ENCODE measurements at places on chromosomes 5 and 9.

GRCh38 chr5:93532370-93532769 is 48.6 kb downstream of the NR2F1-AS1 start:
- DNase-seq: no peak

DNA sequence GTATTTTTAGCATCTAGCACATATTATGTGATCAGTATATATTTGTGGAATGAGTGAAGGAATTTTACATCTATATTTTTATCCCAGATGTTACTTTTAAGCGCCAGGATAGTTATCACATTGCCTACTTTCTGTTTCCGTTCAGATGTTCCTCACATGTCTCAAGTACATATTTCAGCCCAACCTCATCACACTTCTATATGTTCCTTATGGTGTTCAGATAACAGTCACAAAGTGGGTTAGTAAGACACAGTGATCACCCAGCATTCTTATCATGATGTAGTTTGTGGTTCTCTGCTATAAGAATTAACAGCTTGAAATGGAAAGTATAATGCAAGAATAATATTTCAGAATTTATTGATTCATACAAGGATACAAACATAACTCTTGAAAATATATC is 170.0 kb upstream of the RASA1 start:
- no peak for DNase-seq

DNA sequence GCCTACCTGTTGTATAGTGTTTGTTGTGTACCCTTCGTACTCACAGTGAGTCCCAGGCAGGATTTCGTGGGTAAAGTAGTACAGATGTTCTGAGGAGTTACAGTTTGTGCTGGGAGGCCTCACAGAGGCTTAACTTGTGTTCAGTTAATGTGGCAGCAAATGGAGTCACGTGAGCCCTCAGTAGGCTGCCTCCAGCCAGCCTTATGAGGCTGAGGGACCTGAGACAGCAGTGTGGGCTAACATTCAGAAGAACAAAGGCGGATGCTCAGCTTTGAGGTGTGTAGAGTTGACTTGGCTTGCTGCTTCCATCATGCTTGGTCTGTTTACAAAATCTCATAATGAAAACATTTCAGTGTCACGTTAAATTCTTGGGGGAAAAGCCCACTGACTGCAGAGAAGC is 118.1 kb downstream of the TRIO start:
- DNase-seq: no peak

GRCh38 chr5:92749943-92750342 is 831.1 kb downstream of the NR2F1-AS1 start:
- DNase-seq: no peak

DNA sequence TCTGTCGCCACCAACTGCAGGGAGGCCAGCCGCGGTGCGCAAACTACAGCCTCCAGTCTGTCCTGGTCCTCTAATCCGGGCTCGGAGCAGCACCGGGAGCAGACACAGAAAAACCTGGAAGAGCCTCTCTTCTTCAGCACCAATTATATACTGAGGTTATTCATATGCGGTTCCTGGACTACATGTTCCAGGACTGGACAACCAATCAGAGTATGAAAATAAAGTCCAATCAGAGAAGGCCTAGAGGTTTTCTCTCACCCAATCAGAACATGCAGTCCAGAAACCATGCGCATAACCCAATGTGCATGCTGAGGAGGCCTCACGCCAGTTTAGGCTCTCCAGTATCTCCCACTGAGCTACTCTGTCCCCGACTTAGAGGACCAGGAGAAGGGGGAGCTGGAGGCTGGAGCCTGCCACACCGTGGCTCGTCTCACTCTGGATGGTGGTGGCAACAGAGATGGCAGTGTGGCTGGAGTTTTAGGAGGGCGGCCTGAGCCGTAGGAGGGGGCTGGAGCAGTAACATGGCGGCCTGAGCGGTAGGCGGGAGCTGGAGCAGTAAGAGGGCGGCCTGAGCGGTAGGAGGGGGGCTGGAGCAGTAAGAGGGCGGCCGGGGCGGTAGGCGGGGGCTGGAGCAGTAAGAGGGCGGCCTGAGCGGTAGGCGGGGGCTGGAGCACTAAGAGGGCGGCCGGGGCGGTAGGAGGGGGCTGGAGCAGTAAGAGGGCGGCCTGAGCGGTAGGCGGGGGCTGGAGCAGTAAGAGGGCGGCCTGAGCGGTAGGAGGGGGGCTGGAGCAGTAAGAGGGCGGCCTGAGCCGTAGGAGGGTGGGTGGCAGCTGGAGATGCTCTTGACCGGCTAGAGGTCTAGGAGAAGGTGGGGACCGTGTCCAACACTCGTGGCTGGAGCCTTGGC is 20.4 kb upstream of the TRIM52 start:
- no peak for DNase-seq

DNA sequence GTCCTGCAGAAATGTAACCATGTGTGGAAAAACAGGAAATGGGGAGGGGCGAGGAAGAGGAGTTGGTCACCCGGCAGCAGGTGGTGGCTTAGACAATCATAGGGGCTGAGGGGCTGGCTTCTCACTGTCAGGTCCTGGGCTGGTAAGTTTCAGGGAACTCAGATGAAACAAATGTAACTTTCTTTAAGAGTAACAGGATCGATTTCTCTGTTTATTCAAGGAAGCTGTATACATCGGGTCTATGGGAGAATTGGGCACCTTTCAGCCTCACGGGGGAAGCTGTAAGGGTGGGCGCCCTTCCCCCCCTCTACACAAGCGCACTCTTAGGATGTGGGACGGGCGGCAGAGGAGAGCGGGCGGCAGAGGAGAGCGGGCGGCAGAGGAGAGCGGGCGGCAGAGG is 104.3 kb upstream of the SIMC1 start:
- DNase-seq: no peak

- no peak for DNase-seq
These were observed 49.4 kb downstream of the MEF2C start for GRCh38 chr5:88833371-88834130.

GRCh38 chr5:10161778-10162177 is 87.9 kb downstream of the ATPSCKMT start:
- DNase-seq: no peak

All from CD4-positive, alpha-beta T cell treated with Interleukin-12 subunit alpha and Interleukin-12 subunit beta, for 1 hour (primary cell).